ENCODE measurements at places on chromosomes 7 and 10.

DNA sequence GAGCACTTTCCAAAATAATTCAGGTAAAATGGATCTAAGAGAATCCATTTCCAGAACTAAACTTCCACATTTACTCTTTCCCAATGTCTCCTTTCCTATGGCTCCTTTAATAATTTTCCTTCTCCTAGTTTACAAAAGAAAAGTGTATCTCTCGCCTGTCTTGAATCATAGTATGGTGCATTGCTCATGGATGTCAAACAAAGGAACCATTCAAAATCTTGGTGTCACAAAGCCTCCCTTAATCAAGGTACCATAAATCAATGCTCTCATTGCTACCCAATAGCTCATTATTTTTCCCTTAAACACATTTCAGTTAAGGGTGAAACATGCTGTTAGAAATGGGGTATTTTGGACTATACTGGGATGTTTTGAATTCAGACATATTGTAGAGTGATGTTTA is 57.6 kb upstream of the KCNMA1 start:
- DNase-seq: no peak

DNA sequence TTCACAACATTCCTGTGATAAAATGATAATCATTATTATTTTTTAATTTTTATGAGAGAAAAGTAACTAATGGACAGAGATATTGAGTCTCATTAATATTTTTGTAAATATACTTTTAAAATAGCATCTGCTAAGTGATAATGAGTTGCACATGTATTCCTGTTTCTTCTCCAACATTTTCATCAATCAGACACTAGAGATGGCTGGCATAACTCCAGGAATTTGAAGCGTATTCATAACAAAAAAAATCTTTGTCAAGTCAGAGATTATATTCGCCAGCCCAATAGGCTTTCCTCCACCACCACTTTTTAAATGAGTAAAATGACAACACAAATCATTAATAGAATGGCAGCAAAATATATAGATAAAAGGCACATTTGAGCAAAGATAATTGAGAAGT is 524.0 kb upstream of the KCND2 start:
- DNase-seq: no peak

DNA sequence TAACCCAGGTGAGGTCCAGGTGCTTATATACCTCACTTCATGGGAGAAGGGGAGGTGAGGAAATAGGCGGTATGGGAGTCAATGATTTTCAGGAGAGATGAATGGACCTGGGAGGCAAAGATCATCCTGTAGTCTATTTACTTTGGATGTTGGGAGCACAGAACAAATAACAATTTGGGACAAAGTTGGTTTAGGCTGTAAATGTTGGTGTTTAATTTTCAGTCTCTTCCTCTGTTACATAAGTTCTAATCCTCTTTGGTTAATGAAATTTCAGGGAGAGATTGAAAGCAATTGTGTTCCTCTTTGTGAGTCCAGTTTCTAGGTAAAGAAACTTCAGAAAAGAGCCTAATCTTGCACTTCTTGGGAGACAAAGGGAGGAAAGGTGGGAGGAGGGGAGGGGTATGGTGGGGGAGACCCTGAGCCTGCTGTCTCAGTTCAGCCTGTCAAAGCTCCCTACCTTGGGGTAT is 46.9 kb downstream of the AKR1C4 start:
- DNase-seq: no peak

GRCh38 chr10:120949609-120950031 is 98.5 kb downstream of the WDR11 start:
- DNase-seq: no peak

DNA sequence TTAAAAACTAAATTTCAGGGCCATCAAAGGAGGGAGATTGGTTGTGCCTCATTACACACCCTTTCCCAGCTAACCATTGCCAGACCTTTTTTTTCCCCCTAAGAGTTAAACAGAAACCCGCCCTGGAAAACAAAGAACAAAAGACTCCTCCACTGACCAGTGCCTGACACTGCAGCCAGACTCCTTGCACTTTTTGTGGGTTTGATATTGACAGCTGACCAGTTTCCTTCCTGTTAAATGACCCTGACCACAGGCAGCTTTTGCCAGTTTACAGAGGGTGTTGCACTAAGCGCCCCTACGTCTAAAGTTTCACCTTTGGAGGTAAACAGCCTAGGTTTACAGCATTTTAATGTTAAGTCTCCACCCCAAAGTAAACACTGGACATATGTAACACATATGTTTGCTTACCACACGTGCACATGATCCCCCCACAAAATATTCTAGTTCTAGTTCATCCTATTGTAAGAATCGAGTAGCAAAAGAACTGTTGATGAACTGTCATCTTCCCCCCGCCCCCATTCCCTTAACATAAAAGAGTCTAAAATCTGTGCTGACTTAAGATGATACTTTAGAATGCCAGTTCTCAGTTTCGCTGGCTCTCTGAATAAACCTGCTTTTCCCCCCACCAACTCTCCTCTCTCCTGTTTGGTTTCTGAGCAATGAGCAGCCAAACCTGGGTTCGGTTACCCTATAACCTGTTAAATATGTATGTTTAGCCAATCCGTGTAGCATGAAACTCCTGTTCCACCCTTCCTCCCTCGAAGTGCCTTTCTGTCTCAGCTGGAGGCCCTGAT is 38.0 kb downstream of the FOXI2 start:
- no peak for DNase-seq

DNA sequence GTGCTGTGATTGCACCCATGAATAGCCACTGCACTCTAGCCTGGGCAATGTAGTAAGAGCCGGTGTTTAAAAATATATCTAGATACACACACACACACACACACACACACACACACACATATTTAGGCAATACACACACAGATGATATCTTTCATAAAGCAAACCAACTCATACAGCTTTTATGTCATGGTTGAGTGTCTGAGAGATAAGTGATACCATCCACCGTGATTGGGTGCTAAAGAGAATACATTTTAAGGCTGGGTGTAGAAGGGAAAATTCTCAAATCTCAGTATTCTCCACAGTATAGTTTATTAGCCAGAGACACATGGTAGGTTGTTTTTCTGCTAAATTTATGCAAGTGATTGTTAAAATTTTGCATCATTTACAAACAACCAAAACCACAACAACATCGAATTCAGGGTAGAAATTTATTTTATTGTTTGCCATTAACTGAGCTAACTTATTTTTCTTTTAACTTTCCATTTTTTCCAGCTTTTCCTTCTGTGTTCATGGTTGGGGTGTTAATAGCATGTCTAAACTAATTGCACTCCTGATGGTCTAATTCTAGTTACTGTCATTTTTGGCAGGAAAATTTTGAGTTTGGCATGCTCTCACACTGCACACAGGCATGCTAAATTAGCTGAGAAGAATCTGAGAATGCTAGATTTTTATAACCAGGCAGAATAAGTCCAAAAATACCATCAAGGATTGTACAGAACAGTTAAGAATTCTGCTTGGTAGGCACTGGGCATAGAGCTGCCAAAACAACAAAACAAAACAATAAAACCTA is 57.9 kb upstream of the SYPL1 start:
- DNase-seq: no peak

DNA sequence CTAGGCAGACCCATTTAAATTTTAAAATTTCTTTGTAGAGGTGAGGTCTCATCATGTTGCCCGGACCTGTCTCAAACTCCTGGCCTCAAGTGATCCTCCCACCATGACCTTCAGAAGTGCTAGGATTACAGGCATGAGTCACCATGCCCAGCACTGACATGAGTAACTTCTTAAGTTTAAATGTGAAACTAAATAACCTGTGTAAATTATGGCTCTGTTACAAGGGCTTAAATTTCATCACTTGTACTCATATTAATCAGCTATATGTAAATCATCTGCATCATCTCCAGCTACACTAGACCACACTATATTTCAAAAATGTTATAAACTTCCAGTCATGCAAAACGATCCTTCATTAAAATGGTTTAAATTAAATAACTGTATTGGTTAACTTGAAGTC is 56.1 kb downstream of the ATAD1 start:
- no peak for DNase-seq

DNA sequence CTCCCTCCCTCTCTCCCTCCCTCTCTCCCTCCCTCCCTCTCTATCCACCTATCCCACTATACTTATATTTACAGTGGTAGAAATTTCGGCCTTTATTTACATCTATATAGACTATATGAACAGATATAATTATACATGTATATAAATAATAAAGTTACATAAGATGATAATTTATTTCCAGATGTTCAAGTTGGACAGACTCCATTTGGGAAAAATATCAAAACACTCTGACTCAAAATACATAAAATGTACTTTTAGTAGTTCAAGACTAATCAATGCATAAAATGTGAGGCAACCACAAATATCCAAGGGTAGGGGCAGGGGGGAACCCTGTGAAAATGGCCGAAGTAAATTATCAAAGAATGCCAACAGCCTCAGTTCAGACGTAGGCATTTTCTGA is 203.0 kb downstream of the FANK1 start:
- no peak for DNase-seq

- DNase-seq: no peak
Observed at GRCh38 chr7:122304996-122305421, 459 bp upstream of the FEZF1 start.

GRCh38 chr10:76305930-76306615 is 874.6 kb downstream of the LRMDA start:
- DNase-seq: no peak

- DNase-seq: no peak
Observed at GRCh38 chr7:50717181-50717580, 65.5 kb downstream of the GRB10 start.

DNA sequence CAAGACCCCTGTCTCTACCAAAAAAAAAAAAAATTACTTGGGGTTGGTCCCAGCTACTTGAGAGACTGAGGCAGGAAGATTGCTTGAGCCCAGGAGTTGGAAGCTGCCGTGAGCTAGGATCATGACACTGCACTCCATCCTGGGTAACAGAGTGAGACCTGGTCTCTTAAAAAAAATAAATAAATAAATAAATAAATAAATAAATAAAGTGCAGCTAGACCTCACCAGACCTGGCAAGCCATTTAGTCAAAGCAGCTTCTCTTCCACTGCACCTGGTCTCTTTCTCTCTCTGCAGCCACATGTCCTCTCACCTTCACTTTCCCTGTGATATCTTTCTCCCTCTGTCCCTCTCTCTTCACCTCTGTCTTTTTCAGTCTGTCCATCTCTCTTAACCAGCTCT is 75.2 kb upstream of the CHCHD3 start:
- DNase-seq: no peak

DNA sequence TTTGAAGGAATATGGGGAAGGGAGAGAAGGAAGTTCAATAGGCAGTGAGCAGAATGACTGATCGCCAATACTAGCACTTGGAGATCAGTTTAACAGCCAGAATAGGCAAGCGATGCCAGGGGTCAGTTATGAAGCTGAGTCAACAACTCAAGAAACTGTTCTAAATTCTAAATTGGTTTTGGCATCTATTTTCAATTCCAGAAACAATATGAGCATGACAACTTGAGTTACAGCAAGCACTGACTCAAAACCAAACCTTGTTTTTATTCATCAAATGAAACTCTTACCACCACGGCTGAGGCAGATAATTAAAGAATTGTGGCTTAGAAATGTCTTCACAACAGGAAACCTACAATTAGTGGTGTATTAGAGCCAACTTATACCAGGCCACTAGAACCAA is 180.5 kb upstream of the ASAH2 start:
- DNase-seq: no peak

DNA sequence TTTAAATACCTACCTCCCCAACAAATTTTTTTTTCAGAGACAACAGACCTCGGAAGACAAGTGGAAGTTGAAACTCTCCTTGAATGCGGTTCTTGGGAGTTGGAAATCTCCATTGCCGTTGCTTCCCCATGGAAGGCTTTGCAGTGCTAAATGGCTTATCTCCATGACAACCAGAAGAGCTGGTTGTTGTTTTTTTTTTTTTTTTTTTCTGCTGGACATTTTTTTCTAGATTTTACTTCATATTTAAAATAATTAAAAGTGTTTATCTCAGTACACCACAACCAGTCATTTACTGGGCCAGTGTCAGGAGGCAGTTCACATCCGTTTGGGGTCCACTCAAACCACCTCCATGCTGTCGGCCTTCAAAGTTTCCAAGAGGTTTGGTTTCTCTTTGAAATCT is 348.5 kb upstream of the PRKCQ start:
- no peak for DNase-seq

- no peak for DNase-seq
Observed at GRCh38 chr7:129227646-129228578, 3.1 kb downstream of the AHCYL2 start.

DNA sequence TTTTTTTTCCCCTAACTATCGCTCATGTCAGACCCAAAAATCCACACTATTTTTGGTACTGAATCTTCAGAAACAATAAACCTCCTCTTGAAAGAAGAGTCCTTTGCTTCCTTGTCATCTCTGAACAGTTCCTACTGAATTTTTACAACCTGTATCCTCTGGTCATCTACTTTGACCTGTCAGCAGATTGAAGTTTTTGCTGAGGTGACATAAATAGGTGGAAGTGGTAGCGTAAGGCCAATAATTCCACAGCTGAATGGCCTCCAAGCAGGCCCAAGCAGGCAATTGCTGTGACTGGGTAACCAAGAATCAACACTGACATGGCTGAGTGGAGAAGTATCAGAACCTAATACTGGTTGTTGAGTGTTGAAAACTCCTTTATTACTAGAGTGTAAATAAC is 117.4 kb upstream of the MAGI2 start:
- no peak for DNase-seq

DNA sequence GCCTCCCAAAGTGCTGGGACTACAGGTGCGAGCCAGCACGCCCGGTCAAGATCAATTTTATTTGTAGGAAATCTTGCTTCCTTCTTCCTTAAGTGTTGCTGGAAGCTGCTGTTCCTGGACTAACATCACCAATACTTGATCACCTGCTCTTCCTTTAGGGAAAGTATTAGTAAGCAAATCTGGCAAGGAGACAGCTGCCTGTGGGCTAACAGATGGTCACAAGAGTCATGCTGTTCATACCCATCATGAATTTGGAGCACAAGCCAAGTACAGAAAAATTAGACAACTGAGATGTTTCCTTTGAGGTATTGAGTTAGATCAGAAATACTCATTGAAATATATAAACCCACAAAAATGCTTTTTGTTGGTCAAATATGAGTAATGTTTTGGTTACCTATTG is 27.9 kb downstream of the BAIAP2L1 start:
- no peak for DNase-seq

GRCh38 chr7:128830231-128831177 is at the start of gene FLNC:
TSS of gene FLNC (plus strand) at chr7:128830406. CDS start at chr7:128830638, 232 bp downstream.
- no peak for DNase-seq

DNA sequence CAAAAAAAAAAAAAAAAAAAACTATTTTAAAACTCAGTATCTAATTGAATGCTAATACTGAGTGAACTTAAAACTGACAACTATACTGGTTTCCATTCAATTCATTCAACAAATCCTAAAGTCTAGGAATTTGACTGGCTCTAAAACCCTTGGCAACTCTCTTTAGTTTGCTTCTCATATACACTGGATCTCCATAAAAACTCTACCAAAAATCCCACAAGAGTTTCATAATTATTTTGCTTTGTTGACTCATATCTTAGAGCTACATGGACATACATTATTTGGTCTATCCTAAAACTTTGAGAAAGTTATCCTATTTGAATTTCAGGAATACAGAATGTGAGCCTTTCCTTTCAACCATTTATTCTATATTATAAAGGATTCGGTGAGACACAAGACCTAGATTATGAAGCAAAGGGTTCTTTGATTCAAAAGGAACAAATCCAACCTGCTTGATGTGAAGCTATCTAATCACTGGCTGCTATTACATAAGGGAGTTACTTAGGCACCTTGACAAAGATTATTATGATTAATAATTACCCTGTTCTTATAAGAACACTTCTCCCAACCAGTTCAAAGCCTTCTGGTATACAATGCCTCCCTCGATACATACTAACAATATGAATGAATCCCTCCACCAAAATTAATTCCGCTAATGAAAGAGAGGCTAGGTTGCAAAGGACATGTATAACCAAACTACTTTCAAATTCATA is 15.8 kb upstream of the KMT2E start:
- no peak for DNase-seq

Measured in stimulated activated CD8-positive, alpha-beta memory T cell treated with anti-CD3 and anti-CD28 coated beads, Interleukin-7, amount 100 ng/mL, for 1 hour (primary cell).